DMS79 (cell line): ENCODE measurements at places on chromosomes 3 and 15.

DNA sequence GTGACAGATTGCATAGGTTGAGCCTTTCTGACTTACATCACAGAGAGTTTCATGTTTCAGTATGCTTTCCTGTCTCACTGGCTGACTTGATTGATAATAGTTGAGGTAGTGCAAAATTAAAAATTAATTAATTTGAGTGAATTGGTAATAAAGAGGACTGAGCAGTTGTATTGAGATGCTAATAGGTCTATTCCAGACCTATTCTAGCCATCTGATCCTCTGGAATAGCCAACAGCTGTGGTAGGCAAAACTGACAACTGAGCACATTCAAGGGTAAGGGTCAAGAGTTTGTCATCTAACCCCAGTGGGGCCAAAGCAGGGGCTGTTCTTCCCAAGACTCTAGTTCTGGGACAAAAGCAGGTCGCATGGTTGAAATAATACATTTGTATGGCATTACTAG, 132.4 kb downstream of the EPHA3 start:
- DNase-seq, result no peak

GRCh38 chr15:62698646-62699045, 343.9 kb upstream of the TPM1 start:
- DNase-seq, result no peak

GRCh38 chr3:33144433-33144832, 30.6 kb downstream of the CRTAP start:
- DNase-seq, result no peak

DNA sequence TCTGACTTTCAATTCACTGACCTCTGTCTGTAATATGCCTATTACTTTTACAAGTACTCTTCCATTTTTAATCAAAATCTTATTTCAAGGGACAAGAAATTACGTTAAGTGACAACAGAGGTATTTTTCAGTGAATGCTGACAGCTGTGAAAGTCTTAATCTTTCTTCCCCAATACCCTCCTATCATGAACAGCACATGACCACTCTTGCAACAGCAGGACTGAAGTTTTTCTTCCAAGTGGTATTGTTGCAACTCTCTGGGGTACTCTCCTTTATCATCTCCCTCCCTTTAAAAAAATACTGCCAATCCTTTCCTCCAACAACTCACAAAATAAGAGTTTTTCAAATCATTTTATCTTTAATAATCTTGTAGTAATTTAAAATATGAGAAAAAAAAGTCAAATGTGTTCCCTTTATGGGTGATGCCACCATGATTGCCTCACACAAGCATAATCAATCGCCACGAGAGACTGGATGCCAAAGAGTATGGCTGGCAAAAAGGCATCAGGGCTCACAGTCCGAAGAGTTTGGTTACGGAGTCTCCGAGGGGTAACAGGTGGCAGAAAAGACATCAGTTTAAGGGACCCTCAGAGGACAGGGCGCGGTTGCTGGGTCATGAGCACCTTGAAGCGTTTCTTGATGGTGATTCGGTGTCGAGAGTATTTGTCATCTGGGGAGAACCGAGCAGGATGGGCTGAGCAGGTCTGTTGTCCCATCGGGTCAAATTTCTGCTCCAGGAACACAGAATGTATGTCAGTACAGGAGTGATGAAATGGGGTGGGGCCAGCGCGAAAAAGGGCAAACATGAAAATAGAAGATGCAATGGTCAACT, 1.3 kb downstream of the NOP10 start:
- DNase-seq, result no peak
